NCI-H1092 (cell line): ENCODE measurements at places on chromosomes 13 and 19.

GRCh38 chr19:8695501-8695900 lies 3.1 kb downstream of the ACTL9 start:
- DNase-seq: no peak

DNA sequence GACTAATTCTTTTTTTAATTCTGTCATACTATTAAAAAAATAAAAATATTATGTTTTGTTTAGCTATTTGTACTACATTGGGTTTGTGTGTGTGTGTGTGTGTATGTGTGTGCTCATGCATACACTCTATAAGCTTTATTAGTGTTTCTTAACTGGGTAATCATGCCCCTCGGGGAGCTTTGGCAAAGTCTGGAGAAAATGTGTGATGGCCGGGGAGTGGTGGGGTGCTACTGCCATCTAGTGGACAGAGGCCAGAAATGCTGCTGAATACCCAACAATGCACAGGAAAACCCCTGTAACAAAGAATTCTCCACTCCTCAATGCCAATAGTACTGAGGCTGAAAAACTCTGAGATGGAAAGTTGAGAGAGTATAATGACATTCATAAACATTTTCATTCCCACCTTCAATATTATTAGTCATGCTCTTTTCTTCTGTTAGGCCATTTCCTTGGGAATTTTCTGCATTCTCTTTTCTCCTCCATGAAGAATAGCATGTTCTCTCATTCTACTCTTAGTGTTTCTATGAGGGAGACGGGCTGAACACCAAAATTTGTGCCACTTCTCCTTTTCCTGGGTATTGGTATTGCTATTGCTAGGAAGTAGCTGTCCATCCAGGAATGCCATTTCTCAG lies 157.3 kb downstream of the DNAJC3 start:
- DNase-seq: peak; percentile 47

DNA sequence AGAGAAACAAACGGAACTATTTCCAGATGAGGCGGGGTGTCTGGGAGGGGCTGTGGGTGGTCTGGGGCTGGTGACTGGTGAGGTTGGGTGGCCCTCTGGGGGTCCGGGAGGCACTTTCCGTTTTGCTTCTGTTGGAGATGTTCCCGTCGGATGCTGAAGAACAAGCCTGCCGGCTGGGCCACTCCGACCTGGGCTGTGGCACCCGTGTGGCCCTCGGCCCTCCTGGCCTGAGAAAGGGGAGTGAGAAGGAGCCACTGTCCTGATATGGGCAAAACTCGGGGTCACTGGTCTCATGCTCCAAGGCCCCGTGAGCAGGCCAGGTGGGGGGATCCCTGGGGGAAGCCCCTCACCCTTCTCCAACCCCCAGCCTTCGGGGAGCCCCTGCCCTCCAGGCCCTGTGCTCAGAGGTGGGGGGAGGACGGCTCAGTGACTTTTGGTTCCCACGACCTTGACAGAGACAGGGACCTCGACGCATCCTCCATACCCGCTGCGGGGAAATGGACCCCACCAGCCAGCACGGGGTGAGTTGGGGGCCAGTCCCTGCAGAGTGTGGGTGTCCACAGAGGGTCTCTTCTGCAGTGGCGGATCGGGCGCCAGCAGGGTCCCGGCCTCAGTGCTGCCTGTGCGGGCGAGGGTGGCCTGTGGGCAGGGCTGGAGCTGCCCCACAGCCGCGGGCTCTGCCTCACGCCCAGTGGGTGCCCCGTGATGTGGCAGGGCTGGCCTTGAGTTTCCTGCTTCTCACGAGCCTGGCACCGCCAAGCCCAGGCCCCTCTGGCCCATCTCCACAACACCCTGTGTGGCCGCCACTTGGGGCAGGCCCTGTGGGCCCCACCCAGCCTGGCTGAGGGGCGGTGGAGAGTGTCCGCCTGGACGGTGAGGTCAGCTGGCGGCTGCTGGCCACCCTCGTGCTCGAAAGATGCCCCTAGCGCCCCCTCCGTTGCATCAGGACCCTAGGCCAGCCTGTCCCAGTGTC lies 4.4 kb upstream of the TBXA2R start:
- no peak for DNase-seq

DNA sequence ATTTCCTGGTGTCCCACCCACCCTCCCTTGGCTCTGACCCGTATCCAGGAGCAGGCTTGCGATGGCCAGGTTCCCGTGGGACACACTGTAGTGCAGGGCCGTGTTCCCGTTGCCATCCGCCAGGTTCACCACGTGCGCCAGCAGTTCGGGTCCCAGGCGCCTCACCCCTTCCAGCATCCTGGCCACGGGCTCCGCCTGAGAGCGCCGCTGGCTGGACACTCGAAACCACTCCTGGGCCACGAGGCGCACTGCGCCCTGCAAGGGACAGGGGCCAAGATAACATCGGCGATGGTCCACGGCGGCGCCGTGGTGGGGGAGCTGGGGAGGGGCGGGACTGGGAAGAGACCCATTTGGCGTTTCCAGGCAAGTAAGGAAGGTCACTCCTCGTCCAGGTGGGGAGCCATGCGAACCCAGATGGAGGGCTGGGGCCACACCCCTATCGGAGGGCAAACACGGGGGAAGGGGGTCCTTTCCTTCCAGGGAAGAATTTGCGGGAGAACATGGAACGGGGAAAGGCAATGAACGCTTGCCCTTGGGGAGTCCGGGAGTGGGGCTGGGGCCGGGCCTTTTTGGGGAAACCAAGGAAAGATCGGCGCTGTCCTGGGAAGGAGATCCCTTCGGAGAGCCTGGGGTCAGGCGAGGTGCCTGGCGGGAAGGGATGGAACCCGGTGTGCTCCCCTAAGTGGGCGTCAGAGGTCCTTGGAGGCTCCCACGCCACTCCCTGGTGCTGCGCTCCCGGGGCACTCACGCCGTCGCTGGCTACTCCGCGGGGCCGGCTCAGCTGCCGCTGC lies 9.9 kb downstream of the KANK3 start:
- no peak for DNase-seq

GRCh38 chr13:75151081-75151643 lies 330.8 kb downstream of the TBC1D4 start:
- no peak for DNase-seq

DNA sequence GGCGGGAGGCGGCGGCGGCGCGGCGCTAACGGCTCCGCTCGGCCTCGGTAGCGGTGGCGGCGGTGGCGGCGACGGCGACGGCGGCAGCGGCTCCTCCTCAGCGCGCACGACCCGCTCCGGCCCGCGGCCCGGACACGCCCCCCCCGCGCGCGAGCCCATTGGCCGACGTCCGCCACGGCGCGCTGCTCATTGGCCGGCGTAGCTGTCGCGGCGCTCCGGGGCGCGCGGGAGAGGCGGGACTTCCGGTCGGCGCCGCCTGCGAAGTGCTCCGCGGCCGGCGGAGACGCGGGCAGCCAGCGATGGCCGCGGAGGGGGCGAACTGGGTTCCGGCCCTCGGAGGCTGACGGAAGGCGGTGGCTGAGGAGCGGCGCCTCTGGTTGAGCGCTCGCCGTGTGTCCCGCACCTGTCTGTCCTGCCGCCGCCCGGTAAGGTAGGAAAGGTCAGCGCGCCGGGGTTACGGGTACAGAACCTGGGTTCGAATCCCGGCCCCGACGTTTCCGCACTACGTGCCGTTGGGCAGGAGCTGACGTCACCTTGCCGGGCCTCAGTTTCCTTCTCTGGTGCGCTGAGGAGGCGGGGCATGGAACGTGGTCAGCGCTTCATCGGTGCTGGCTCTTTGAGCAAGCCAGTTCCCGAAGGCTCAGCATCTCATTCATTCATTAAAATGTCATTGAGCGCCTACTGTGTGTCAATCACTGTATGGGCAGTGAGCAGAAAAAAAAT lies at the start of gene ELAVL1:
TSS of gene ELAVL1 (minus strand) at position 108 of the 723 bp plus-strand sequence. CDS start 13,826 bp downstream, outside the sequence.
- peak; percentile 85 for DNase-seq

DNA sequence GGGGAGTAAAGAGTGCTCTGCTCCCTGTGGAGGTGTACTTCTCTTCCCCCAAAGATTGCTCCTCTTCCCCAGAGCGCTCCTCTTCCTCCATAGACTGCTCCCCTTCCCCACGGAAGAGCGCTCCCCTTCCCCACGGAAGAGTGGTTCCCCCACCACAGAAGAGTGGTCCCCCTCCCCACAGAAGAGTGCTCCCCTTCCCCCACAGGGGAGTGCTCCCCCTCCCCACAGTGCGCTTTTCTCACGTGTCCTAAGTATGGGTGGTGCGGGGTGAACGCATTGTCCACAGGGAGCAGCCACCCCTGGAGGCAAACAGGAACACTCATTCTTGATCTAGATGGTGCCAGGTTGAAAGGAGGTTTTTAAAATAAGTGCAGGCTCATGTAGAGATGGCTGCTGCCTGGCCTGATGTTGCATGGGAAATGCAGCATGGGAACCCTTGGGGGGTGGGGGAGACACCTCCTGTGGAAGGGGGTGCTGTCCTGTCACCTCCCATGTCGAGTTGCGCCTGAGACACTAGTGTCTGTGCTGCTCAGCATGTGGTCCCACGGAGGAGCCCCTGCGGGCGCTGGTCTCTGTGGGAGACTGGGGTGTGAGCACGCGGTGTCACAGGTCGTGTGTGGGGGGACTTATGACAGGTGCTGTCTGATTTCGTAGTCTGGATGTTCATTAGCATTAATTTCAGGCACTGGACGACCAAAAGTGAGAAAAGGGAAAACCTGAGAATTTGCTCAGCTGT lies 52.2 kb downstream of the ATP11A start:
- no peak for DNase-seq

DNA sequence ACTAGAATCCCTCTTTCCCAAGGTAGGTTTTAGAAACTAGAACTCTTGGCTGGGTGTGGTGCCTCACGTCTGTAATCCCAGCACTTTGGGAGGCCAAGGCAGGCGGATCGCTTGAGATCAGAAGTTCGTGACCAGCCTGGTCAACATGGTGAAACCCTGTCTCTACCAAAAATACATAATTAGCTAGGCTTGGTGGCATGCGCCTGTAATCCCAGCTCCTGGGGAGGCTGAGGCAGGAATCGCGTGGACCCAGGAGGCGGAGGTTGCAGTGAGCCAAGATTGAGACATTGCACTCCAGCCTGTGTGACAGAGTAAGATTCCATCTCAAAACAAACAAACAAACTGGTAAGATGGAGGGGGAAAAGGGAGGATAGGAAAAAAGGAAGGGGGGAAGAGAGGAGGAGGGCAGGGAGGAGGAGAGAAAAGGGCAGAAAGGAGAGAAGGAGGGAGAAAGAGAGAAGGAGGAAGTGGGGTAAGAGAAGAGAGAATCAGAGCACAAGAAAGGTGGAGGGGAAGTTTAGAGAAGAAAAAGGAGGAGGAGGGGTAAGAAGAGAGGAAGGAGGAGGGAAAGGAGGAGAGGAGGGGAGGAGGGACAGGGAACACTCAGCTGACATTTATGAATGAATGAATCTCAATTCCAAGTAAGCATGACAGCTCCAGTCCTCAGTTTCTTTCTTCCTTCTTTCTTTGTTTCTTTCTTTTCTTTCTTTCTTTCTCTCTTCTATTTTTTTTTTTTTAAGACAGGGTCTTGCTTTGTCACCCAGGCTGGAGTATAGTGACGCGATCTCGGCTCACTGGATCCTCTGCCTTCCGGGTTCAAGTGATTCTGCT lies 2.6 kb upstream of the SLC27A1 start:
- DNase-seq: no peak

DNA sequence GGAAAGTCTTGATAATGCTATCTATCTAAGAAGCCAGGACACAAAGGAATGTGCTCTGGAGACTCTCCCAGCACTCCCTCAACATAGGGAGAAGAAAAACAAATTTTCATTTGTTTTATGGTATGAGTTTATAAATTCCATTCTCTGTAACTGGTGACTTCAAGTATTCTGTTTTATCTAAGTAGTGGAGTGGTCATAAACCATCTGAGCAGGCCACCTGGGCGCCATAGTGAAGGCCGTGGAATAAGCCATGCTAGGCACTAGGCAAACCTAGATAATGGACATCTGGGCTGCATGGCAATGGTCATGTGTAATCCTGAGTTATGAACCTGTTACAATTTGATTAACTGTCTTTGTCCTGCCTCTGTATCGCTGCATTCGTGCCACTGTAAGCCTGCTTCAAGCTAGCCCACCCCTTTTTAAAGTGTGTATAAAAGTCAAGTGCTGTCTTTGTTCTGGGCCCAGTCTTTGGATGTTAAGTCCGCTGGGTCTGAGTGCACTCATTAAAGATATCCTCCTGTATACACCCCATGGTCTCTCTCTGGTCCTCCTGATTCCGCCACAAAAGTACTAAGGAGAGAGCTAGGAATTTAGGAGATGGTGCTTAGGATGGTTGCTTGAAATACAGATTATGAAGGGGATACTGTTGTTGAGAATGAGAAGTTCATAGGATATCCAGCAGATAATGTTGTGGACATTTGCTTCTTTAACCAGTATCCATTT lies 13.2 kb downstream of the GTF2F2 start:
- no peak for DNase-seq

DNA sequence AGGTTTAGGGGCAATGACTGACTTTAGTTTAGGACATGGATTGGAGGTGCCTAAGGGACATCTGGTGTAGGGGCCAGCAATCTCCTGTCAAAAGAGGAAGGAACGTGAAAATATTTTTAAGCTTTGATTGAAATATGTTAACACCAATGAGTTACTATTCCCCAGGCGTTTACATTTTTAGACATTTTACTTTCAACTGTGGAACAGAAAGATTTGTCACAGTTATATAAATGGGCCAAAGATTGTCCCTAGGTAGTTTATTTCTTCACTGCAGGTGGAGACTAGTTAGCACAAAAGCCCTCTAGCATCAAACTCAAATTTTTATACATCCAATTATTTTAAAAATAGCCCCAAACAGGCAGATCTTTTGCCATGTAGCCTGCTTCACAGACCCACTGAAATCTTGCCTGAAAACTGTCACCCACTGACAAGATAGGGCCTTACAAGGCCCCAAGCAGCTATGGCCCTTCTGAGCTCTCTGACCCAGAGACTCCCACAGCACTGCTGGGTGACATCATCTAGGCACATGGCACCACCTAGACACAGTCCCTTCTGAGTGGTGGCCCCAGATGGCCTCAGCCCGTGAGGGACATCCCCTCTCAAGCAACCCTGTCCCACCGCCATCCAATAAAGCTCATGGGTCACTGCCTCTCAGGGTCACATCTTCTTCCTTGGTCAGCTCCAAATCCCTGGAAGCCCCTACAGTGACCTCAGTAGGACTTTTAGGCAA lies 64.8 kb upstream of the DOCK9 start:
- no peak for DNase-seq

- no peak for DNase-seq
Observed at GRCh38 chr13:95317039-95317989, 16.1 kb upstream of the ABCC4 start.

- no peak for DNase-seq
Observed at GRCh38 chr13:38514575-38514974, 164.9 kb downstream of the UFM1 start.

DNA sequence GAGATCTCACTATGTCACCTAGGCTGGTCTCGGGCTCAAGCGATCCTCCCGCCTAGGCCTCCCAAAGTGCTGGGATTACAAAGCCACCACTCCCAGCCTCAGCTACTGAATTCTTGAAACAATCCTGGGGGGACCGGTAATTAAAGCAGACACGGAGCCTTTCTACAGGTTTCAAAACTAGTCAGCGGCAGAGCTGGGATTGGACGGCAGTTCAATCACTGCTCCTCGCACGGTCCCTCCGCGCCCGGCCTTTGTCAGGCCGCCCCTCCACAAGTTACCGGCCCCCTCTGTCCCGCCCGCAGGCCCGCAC lies 229 bp downstream of the BORCS8 start:
- DNase-seq: no peak

DNA sequence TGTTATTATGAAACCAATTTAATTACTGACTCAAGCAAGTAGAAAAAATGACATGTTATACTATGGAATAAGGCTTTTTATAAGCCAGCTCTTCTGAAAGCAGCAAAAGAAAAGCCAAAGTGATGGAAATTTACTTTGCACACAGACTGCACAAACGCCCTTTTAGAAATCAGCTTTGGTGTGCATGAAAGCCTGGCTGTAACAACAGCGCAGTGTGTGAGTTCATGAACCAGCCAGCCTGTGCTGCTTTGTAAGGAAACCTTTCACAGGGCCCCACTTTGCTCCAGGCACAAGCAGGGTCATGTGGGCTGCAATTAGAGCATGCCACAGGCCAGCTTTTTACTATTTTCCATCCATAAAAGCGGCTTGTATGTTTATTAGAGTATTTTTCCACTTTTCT lies 13.6 kb upstream of the IFT88 start:
- DNase-seq: no peak
